ENCODE measurements at places on chromosomes 6 and 20. TPM values are rescaled to one million over a fixed set of nuclear protein-coding genes. Genes with fewer than 3 reads are reported as not detected.

The TRIM15 gene
- total RNA-seq, result not detected

The TMEM244 gene
- not detected for total RNA-seq

The C2 gene
- 3.8 TPM for total RNA-seq

The MYBL2 gene
- total RNA-seq, result 0.27 TPM

The PNLDC1 gene
- total RNA-seq, result 0.36 TPM

The IRAK1BP1 gene
- 5.0 TPM for total RNA-seq

The RGS17 gene
- not detected for total RNA-seq

The EEF1E1 gene
- 25.2 TPM for total RNA-seq

The KHDC1L gene
- not detected for total RNA-seq

The C6orf15 gene
- total RNA-seq, result not detected

The PRDM13 gene
- total RNA-seq, result not detected

The TTI1 gene
- 25.9 TPM for total RNA-seq

The TTBK1 gene
- total RNA-seq, result not detected

The PTGIS gene
- total RNA-seq, result not detected

The MUC22 gene
- not detected for total RNA-seq

The WFDC10B gene
- not detected for total RNA-seq

The ELOVL2 gene
- not detected for total RNA-seq
